ENCODE measurements at places on chromosomes 11 and 22.

DNA sequence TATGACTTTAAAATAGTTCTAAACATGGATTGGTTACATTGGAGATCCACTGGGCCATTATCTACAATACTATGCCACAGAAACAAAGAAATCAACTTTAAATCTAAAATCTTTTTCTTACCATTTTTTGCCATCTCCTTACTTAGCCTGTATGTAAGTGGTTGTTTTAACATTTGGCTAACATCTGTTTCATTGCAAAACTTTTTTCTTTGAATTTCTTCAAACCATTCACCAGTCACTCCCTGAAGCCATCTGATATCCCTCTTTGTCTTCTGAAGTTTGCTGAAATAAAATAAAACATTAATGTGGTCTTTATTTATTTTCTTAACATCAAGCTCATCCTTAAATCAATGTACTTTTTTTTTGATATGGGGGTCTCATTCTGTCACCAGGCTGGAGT, 43.3 kb upstream of the POGLUT3 start:
- DNase-seq = no peak

GRCh38 chr22:42077486-42078125, 1.9 kb upstream of the SMDT1 start:
- no peak for DNase-seq

- no peak for DNase-seq
Measured at GRCh38 chr22:19223110-19223509, 44.6 kb upstream of the SLC25A1 start.

- no peak for DNase-seq
Measured at GRCh38 chr11:60169264-60169915, 13.5 kb downstream of the MS4A6A start.

- no peak for DNase-seq
Measured at GRCh38 chr22:29580200-29580810, 608 bp downstream of the NIPSNAP1 start.

DNA sequence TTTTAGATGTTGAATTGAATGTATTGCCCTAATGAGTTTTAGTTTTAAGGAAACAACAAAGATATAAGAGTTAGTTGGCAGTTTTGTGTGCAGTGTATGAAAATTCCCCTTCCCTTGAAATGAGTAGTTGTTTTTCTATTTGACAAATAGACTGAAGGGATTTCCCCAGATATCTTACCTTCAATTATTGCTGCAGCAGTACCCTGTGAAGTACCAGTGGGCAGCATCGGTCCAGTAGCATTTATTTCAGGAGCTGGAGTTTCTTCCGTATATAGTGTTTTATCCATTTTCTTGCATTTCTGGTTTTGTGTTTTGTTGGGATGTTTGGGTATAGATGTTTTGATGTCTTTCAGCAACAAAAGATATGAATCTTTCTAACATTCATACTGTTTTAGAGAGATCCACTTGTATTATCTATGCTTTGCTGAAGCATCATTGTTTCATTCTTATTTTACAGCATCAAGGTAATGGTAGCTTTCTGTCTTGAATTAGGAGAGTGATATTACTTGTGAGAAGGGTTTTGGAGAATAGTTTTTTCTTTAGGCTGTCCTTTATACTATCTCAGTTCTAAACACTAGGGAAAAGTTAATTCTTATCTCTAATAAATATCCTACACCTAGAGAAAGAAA, 7.4 kb downstream of the KMT2A start:
- DNase-seq = no peak

- DNase-seq = no peak
Measured at GRCh38 chr11:82671451-82671850, 62.2 kb downstream of the FAM181B start.

- no peak for DNase-seq
Measured at GRCh38 chr11:125168918-125169456, 4.4 kb downstream of the PKNOX2 start.

DNA sequence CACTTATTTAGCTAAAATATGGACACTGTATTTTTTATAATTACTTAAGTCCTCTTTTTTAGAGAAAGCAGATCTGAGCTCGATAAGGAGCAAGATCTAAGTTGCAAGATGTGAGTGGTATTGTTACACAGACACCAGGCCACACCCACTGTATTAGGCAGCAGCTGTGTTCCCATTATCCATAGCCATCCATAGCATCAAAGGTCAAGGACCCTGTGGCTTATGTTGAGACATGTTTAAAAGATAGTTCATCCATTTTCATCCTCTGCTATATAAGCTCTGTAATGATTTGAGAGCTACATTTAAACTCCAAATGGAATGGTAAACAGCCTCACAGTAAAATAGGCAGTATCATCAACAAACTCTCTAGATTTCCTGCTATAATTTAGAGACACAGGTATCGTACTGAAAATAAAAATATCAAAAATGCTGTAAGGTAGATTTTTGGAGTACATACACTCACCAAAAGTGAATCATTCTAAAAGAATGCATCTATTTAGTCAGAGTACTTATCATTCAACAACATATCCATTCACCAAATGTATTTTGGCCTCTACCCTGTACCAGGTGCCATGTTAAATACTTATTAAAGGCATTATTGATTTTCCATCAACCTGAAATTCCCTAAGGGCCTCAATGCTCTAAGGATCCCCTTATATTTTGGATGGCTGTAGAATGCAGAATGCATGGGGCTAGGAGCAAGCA, 574.0 kb downstream of the LRRC4C start:
- no peak for DNase-seq

GRCh38 chr11:75478783-75479596, 46.0 kb upstream of the KLHL35 start:
- no peak for DNase-seq

GRCh38 chr11:64395545-64396078, 36.6 kb downstream of the RPS6KA4 start:
- no peak for DNase-seq

DNA sequence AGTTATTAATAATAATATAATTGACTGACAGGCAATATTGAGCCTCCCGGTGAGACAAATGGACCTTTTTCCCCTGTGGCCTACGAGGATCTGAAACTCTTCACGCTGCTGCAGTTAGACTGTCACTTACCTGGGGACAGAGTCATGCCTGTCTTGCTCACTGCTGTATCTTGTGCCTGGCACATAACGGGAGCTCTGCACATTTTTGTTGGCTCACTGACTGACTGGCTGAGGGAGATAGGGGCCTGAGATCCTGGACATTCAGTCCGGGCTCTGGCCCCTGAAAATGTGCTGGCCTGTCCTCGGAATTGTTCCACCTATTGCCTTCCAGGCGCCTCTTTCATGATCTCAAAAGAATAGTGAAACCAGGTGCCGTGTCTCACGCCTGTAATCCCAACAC, 743 bp upstream of the CD3D start:
- no peak for DNase-seq

DNA sequence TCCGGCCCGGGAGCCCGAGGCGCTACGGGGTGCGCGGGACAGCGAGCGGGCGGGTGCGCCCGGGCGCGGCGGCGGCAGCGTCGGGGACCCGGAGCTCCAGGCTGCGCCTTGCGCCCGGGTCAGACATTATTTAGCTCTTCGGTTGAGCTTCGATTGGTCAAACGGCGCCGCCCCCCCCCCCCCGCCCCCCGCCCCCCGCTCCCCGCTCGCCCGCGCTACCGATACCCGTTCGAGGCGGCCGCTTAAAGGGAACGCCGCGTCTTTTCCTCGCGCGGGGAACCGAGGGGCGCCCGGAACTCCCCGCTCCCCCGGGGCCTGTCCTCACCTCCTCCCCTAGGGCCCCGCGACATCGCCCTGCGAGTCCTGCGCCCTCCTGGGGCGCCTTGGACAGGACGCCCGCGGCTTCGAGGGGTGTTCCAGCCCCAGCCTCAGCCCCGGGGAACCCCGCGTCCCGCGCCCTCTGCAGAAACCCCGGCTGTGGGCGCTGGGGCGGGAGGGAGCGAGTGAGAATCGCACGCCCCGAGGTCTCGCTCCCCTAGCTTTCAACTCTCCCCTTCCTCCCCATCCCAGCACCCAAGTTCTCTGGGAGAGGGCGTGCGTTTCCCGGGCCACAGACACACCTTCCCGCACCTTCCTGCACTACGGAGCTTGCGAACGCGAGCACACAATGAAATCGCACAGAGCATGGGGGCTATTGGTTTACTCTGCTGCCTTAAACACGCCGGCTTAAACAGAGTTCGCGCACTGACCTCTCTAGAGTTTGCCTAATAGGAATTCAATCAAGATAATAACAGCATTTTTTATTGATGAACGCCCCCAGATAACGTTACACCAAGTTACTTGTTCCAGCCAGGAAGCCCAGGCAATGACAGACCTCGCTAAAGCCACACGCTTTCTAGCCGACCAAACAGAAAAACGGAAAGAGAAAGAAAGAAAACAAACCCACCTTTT, at the start of gene BDNF:
Gene BDNF (minus strand): TSS at position 105 of the 951 bp plus-strand sequence. CDS start 41,891 bp downstream, outside the sequence.
- DNase-seq = no peak

DNA sequence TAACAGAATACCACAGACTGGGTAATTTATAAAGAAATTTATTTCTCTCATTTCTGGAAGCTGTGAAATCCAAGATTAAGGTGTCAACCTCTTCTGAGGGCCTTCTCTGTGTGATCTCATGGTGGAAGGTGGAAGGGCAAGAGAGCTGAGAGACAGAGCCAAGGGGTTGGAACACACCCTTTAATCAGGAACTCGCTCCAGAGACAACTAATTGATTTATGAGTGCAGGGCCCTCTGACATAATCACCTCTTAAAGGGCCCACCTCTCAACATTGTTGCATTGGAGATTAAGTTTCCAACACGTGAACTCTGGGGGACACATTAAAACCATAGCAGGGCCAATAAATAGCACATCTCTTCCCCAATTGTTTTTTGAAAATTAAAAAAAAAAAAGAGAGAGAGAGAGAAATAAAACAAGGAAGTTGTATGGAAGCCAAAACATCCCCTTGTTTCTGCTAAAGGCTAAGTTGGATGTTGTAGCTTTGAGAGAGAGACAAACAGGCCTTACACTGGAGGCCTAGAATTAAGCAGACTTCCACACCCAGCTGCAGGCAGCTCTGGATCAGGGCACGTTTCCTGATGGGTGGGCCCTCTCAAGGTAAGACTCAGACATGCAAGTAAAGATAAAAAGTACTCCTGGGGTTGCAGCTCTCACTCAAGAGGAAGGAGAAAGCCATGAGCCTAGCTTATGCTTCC, 64.1 kb upstream of the BIRC3 start:
- DNase-seq = no peak

GRCh38 chr22:44260216-44261035, 52.3 kb downstream of the SHISAL1 start:
- no peak for DNase-seq

GRCh38 chr22:36853407-36854099, 7.3 kb upstream of the NCF4 start:
- no peak for DNase-seq

- DNase-seq = no peak
Measured at GRCh38 chr11:10338287-10338686, 33.4 kb downstream of the ADM start.
